Psoas muscle (tissue), 8 donors: ENCODE measurements at places on chromosomes 6 and 20.

DNA sequence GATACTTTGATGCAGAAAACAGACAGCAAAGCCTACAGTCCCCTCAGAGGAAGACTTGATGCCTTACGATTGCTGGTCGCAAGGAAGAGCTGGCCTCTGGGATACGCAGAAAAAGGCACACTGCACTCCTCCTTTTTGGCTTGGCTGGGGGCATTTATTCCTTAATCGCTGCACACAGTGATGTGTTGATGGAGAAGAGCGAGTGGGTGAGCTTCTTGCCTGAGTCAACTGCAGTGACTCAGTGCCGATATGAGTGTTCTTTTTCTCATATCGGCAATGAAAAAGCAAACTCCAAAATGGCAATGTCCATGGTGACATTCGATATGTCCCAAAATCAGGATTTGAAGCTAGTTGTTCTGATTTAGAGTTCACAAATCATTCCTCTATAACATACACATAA, 794.8 kb downstream of the HACE1 start:
- no peaks in the 10 kb centered on the region for H3K36me3 ChIP-seq
- no peaks in the 10 kb centered on the region for H3K4me1 ChIP-seq

- no peak for DNase-seq
- no peaks in the 10 kb centered on the region for H3K27me3 ChIP-seq
- no peak overlapping the region for H3K4me3 ChIP-seq
- no peak overlapping the region for H3K27ac ChIP-seq
- no peaks in the 10 kb centered on the region for H3K4me1 ChIP-seq
Measured at GRCh38 chr6:142429195-142429594, 127.4 kb downstream of the ADGRG6 start.

DNA sequence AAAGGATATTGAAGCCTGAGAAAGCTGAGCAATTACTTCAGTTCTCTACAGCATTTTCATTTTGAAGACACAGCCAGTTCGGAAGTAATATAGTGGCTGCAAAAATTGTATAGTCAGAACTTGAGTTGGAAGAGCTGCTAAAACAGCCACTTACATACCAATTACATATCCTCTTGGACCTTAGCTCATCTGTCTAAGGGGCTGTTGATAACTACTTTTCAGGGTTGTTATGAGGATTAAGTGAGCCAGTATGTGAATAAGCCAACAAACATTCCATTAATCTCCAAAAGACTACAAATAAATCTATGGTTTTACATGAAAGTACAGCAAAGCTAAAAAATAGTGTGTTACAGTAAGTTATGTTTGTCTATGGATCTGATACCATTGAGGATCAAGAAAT, 59.7 kb downstream of the TMEM200A start:
- H3K4me1 ChIP-seq = no peaks in the 10 kb centered on the region
- no peaks in the 10 kb centered on the region for H3K27me3 ChIP-seq
- no peaks in the 10 kb centered on the region for H3K36me3 ChIP-seq
- no peak for DNase-seq

GRCh38 chr6:166637812-166638572, 10.9 kb upstream of the RPS6KA2 start:
- DNase-seq = no peak
- H3K36me3 ChIP-seq = no peaks in the 10 kb centered on the region
- no peak overlapping the region for H3K27ac ChIP-seq
- H3K27me3 ChIP-seq = no peaks in the 10 kb centered on the region
- no peak overlapping the region for H3K4me3 ChIP-seq

DNA sequence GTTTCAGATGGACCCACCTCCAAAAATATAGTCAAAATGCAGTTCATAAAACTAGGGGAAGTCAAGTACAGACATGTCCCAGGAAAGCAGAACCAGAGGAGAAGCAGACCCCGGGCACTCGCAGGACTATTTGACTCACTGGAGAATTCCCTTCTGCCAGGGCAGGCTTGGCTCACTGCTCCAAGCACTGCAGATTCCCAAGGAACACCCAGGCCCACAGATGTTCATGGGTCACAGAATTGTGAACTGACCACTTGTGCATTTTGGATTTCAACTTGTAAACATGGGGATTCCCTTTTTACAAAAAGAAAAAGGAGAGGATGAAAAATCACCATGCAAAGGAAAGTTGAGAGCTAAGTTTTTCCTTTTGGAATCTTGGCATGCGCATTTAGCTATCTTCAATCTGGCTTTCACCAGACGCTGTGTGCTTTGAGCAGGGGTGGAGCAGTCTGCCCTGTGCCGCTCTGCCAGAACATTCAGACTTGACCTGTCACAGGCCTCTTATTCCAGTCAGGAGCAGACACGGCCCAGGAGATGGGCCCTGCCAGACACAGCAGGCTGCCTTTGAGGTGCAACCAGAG, 237.5 kb upstream of the TAB2 start:
- H3K4me3 ChIP-seq = no peak overlapping the region
- H3K4me1 ChIP-seq = no peaks in the 10 kb centered on the region
- no peak overlapping the region for H3K27ac ChIP-seq
- H3K36me3 ChIP-seq = no peaks in the 10 kb centered on the region
- no peaks in the 10 kb centered on the region for H3K27me3 ChIP-seq
- peak; percentile 45 for DNase-seq

DNA sequence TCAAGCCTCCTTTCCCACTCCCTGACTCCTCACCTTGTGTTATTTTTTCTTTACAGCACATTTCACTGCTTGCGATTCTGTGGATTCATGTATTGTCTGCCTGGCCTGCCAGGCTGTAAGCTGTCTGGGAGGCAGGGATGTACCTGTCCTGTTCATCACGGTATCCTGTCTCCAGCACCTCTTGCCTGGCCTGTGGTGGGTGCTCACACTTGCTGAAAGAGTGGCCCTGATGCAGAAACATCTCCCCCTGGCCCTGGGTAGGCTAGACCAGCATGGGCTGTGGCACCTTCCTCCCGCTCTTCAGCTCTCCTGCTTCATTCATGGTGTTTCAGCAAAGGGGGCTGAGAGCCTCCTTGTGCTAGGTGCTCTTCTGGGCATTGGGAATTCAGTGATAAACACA, 60.1 kb upstream of the KCNG1 start:
- DNase-seq = no peak
- H3K36me3 ChIP-seq = no peaks in the 10 kb centered on the region
- no peaks in the 10 kb centered on the region for H3K4me1 ChIP-seq
- no peak overlapping the region for H3K4me3 ChIP-seq
- H3K27me3 ChIP-seq = peaks cover 4% of the 10 kb centered on the region
- no peak overlapping the region for H3K27ac ChIP-seq

DNA sequence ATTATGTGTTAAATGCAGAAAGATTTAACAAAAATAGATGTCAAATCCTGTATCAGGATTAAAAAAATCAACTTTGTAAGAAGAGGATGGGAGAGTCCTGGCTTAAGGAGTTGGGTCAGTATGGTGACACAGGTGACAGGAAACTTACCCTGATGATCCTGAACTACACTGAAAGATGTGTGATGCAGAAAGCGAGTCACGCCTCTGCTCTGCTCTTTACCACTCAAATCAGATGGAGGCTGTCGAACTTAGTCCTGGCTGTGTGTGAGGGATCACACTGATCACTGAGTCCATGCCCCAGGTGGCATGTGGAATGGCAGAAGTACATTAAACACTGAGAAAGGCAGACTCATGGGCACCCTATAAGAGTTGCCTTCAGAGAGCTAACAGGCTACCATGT, 92.9 kb downstream of the GJA10 start:
- H3K4me3 ChIP-seq = no peak overlapping the region
- no peak for DNase-seq
- no peaks in the 10 kb centered on the region for H3K27me3 ChIP-seq
